Esophagus squamous epithelium (tissue), 5 donors: ENCODE measurements at places on chromosomes 3 and 15.

DNA sequence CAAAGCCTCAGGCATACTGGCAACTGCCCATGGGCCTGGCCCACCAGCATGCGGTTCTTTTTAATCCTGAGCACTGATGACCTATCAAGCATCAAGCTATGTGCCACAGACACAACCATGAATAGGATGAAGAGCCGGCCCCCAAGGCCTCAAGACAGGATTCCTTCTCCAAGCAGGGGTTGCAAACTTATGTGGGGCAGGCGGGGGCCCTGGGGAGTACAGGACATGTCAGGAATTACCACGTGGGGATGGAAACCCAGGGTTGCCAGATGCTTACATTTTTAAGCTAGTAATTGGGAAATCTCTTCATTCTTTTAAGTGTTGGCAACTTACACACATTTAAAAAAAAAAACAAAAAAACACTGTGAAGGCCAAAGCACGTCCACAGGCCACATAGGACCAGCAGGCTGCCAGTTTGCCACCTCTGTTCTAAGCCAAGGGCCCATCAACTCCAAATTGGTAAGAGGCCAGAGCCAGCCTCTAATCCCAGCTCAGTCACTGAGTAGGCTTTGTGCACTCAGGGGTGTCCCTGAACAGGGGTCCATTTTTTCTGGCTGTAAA is 32.8 kb downstream of the BDH1 start:
- no peak for DNase-seq

DNA sequence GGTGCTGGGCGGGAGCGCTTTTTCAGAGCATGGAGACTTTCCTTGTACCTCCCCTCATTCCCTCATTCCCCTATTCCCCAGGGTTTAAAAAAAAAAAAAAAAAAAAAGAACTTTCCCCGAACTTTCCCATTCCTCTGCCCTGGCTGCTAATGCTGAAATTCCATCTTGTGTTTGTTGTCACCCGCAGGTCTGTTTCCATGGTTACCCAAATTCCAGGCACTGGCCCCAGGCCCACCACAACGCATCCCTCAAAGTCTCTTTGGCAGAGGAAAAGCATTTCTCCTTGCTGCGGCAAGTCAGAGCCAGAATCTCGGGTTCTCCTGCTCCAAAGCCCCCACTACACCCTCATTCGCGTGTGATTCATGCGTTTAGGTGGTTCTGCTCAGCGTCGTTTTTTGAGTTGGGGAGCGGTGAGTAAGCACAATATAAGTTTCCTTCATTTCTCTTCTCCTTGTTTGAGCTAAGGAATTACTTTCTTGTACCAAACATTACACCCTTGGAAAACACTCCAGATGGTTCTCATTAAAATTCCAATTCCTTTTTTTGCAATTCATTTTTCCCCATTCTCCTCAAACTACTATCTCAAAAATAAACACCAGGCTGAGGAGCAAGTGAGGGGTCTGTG is 21.6 kb downstream of the ANAPC13 start:
- no peak for DNase-seq

DNA sequence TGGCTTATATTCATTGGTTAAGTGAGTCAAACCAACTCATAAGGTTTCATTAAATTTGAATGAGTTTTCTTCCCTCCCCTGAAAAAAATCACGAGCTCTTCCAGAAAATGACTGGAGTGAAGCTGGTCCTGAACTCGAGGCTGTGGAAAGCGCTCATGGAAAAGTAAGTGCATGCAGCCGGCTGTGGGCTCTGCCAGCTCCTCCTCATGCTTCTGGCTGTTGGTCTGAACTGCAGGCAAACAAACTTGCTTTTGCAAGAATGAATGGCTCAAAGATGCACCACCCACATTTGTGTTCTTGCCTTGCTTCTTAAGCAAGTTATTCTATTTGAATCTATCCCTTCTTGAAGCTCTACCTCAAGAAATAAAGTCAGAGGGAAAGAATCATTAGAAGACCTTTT is 6.2 kb downstream of the ETV5 start:
- no peak for DNase-seq

- no peak for DNase-seq
These were observed 141.0 kb upstream of the PLSCR5 start for GRCh38 chr3:146746190-146746589.

GRCh38 chr15:40438712-40439111 is 2.0 kb upstream of the BAHD1 start:
- DNase-seq = no peak

DNA sequence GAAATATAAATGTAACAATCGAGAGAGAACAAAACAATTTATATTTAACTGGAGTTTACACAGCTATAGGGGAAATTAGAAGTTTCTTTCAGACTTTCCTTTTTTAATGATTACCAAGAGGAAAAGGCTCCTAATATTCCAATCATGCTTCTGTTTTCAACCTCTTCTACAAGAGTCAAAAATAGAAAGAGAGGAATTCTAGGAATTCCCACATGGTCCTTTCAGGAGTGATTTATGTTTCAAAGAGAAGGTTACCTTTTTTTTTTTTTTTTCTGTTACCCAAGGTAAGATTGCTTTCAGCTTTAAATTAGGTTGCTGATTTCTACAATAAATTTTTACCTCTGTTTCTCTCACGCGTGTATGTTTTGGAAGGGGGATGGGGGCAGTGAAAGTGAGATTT is 355.3 kb upstream of the DCBLD2 start:
- DNase-seq = no peak

DNA sequence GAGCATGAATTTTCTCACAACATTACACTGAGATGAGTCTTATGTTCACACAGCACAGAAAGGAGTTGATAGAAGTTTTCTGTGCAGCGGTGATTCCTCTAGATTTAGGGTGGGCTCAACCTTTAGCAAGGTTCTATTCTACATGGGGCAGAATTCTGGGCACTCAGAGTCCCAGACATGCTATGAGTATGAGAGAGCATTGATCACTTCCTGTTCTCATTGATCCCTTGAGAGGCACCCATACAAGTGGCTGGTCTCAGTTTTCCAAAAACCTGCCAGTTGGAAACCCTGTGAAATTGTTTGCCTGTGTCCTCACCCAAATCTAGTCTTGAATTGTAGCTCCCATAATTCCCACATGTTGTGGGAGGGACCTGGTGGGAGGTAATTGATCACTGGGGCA is 112.5 kb upstream of the NR2F2 start:
- DNase-seq = no peak

- DNase-seq = no peak
These were observed 63.5 kb upstream of the PRR20G start for GRCh38 chr3:127351321-127351720.

- DNase-seq = no peak
These were observed 35.9 kb downstream of the NR1I2 start for GRCh38 chr3:119817583-119818363.

GRCh38 chr3:172622916-172623700 is 87.8 kb downstream of the NCEH1 start:
- no peak for DNase-seq

DNA sequence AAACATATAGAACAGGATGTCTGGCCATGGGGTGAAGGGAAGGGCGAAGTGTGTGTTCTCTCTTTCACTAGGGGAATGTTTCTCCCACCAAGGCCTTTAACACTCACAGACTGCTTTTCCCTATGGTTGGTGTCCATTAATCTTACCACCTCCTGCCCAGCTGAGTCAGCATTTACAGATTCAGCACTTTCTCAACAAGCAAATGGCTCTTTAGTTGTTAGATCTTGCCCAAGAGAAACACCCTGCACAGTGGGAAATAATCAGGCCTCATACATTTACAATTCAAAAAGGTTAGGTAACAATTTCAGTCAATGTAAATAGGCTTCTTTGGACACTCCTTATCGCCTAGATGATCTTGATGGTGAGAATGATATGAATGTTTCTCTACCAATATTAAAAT is 418.2 kb downstream of the EPHA3 start:
- no peak for DNase-seq

DNA sequence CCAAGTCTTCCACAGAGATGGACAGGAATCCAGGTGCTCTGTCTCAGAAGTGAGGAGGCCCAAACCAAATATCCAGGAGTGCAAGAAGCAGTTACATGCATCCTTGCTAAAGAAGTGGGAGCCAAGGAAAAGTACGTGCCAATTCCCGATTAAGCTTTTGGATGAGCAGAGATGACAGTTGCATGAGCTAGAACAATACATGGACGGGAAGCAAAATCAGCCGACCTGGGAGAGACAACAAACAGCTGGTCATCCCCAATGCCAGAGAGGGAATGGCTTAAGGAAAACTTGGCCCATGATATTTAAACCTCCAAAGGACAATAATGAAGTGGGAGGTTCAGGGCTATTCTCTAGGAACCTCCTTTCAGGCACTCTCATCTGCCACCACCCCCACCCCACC is 86.0 kb upstream of the ABHD17C start:
- no peak for DNase-seq

- no peak for DNase-seq
These were observed 23.0 kb upstream of the ARPP21 start for GRCh38 chr3:35616346-35616745.

DNA sequence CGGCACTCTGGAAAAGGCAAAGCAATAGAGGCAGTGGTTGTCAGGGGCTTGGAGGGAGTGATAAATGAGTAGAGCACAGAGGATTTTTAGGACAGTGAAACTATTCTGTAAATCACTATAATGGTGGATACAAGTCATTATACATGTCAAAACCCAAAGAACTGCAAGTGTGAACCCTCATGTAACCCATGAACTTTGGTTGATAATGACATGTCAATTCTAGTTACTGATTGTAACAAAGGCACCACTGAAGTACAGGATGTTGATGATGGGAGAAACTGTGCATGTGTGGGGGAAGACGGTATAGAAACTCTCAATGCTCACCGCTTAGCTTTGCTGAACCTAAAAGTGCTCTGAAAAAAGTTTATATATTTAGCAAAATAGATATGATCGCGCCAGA is 36.0 kb downstream of the BTLA start:
- DNase-seq = no peak
